ENCODE measurements at places on chromosomes 6 and 20.

DNA sequence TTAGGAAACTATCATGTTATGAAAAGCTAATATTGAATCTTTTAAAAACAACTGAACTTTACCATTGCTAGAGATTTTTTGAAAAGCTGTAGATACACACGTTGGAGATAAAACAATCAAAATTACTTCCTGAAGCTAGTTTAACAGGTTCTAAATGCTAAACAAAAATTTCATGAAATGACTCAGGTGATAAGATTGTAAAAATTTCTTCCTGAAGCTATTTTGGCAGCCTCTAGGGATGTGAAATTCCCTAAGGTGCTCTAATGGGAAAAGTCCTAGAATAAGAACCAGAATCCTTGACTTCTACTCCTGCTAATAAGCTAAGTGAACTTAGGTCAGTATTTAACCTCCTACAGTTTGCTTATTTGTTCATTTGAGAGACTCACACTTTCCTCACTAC, 8.5 kb downstream of the GCM2 start:
- no peak for ATAC-seq

- no peak for ATAC-seq
Observed at GRCh38 chr6:139955366-139956155, 581.1 kb upstream of the CITED2 start.

DNA sequence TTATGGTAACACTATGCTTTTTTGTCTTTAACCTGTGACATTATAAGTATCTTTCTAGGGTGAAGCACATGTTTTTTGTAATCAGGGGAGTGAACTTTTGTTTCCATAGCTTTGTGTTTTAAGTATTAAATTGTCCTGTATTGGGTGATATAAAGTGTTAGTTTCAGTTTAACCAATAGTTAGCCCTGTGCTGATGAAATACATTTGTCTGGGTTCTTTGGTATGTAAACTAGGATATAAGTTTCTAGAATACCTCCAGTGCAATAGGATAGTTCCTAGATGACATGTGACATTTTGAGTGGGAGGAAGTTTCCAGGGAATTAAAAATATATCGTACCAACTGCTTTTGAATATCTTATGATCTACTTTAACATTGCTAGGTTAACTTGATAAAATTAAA, 611.0 kb upstream of the MARCKS start:
- ATAC-seq: no peak

DNA sequence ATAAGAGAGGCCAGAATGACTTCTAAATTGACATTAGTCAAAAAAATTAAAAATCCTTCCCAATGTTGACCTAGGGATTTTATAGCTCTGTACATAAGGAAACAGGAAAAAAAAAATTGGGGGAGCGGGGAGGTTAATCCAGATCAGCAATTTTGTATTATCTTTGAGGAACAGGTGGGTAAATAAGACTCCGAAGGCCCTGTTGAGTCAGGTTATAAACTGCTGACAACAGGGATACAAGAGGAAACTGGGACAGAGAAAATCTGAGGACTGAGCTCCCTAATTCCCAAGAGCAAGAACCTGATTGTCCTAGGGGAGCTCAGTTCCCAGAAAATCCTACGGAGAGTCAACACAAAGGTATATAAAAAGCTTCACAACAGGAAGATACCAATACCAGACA, 26.8 kb upstream of the CRIP3 start:
- no peak for ATAC-seq

- ATAC-seq: no peak
Observed at GRCh38 chr6:12602342-12602741, 114.2 kb upstream of the PHACTR1 start.

DNA sequence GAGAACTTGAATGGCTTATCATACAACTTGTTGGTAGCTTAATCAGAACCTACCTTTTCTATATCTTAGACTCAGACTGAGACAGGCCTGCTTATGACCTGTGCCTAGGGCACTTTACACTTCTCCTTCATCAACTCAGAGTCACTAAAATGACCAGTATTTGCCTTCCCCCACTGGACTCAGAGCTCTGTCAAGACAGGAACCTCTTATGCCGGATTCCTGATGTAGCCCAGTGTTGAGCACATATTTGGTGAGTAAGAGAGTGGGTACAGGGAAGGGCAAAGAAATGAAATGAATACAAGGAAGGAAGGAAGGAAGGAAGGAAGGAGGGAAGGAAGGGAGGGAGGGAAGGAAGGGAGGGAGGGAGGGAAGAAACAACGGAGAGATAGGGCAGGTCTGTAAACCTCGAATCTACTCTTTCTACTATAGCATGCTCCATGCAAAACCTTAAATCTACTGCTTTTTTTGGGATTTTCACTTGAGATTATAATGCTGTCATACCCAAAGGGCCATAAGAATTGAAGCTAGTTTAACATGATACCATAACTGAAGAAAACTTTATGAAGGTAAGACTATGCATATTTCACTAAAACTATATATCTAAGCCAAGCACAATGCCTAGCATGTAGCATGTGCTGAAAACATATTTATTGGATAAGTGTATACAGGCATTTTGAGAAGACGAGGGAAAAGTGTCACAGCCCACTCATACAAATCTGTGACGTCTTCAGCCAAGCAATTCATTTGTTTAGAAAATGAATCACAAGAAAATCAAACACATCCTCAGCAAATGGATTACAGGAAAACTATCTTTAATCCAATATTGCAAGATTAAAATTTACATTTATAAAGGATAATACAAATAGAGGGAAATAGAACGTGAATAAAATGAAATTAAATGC, 89.9 kb downstream of the RFX6 start:
- no peak for ATAC-seq

DNA sequence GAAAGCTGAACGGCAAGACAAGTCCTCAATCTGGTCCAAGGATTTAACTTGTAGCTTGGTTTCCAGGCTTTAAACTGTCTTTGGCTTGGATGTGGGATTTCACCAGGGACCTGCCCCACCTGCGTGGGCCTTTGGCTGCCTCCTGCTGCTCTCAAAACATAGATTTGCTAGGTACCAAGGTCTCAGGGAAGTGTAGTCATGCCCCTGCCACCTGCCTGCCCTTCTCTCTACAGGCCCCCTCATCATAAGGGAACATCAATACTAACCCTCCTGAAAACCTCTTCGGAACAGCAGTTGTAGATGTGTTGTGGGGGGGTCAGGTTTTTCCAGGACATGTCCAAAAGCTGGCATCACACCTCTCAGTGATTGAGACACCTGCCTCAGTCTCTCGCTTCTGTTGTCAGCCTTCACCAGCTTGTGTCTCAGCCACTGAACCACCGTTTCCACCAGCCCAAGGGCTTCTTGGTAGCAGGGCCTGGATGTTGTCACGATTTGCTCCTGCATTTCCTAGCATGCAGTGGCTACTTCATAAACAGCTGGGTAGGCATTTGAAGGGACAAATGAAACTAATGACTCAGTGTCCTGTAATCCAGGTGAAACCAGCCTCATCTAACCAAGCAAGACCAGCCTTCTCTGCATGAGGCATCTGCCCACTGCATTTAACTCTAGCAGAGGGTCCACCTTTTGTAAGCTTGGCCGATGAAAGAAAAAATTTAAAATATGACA, 141.6 kb upstream of the THBS2 start:
- ATAC-seq: no peak

GRCh38 chr6:64185621-64186020, 550.0 kb downstream of the PHF3 start:
- ATAC-seq: no peak

DNA sequence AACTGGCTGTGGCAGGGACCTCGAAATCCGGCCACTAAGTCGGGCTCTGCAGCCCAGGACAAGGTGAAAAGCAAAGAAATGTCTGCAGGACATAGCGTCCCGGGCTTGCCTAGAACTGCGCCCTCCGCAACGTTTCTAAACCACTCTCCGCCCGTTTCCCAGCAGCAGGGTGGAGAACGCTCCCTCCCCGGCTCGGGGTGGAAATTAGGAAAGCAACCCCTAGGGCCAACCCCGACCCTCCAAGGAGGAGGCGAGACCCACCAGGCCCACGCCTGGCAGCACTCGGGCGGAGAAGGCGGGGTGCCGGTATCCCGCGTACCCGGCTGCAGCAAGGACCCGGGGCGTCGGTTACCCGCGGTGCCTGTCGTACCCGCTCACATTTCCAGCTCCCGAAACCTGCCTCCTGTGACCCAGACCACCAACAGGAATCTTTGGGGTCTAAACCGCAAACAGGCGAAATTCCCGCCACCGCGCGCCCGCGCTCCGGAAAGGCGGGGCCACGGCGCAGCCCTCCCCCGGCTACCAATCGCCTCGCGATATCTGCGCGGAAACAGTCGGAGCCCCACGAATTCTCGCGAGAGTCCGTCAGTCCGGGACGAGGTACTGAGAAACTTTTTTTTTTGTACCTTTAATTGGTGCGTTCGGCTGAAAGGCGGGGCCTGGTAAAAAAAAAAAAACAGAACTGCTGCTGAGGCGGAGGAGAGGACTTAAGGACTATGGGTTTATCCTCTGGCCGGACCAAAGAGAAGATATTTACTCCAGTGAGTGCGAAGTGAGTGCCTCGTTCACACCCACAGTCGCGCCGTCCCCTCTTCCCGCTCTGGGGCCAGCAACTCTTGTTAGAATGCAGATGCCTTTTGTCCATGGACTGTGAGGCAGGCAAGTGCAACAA, at the start of gene MMS22L:
TSS of gene MMS22L (minus strand) at position 491 of the 892 bp plus-strand sequence. CDS start 739 bp downstream, outside the sequence.
- peak; percentile 98 for ATAC-seq

DNA sequence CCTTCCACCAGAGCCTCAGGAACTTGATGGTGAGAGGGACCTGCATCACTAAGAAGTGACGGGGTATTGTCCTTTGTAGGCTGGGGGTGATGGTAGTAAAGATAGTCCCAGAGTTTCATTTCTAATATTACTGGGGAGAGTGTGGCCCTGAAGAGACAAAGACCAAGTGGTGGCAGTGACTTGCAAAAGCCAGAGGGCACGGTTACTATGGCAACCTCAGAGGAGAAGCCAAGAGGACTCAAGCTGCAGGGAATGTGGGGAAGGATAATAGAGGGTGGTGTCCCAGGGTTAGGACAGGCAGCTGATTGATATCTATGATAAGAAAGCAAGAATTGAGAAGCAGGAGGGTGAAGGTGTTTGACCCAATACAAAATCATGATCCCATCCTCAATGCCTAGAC, 42.5 kb downstream of the HLA-G start:
- ATAC-seq: no peak

GRCh38 chr20:25318471-25319240, 70.8 kb downstream of the PYGB start:
- ATAC-seq: peak; percentile 97

DNA sequence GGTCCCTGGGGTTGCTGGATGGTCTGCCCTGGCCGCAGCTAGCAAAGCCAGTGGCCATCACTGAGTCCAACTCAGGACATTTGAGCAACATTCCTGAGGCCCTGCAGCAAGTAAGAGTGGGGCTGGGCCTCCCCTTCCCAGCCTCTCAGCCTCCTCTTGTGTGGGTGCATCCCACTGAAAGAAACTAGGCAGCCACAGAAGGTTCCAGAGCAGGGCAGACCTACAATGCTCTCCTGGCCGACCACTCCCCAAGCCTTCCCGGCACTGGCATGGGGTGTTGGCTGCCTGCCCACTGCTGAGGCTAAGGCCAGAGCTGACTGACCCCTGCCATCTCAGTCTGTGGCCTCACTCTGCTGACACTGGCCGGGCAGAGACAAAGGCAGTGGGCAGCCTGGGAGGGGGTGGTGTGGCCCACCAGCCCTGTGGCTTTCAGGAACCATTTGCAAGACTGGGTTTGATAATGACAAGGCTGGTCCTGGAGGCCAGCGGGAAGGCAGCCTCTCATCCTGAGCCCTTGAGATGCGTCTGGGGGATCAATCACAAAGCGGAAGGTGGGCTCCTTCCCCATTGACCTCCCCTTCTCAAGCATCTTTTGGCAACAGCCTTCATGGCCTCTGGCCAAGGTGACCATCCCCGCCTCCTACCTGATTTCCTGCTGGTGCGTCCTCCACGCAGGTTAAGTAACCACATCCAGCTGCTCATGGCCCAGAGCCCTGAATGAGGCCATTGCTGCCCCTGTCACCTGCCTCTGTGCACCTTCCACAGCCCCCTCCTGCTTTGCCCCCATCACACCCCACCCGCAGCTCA, 9.6 kb downstream of the DLGAP4 start:
- no peak for ATAC-seq

DNA sequence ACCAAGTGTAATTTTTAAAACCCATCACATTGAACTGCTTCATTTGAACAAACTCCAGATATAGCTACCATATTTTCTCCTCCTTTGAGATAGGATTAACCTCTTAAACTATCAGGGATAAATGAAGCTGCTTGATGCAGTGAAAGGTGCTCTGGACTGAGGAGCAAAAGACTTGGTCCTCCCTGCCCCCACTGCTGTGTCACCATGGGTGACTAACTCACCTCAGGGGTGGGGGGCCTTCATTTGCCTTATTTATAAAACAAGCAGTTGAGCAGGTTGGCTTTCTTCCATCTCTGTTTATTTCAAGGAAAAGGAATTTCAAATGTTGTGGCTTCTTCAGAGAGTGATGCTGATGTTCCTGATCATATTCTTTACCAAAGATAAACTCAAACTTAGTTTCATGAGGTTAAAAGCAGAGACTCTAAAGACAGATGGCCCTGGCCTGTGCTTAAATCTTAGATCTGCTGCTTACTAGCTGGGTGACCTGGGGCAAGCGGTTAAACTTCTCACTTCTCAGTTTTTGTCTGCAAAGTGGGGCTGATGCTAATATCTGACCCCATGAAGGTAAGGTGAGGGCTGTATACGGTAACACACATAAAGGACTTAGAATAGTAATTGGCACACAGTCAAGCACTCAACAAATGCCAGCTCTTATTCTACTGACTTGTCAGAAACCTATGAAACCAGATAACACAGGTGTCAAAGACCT, 50.5 kb downstream of the FHL5 start:
- no peak for ATAC-seq

- ATAC-seq: no peak
Observed at GRCh38 chr20:59429396-59429795, 129.0 kb downstream of the EDN3 start.

DNA sequence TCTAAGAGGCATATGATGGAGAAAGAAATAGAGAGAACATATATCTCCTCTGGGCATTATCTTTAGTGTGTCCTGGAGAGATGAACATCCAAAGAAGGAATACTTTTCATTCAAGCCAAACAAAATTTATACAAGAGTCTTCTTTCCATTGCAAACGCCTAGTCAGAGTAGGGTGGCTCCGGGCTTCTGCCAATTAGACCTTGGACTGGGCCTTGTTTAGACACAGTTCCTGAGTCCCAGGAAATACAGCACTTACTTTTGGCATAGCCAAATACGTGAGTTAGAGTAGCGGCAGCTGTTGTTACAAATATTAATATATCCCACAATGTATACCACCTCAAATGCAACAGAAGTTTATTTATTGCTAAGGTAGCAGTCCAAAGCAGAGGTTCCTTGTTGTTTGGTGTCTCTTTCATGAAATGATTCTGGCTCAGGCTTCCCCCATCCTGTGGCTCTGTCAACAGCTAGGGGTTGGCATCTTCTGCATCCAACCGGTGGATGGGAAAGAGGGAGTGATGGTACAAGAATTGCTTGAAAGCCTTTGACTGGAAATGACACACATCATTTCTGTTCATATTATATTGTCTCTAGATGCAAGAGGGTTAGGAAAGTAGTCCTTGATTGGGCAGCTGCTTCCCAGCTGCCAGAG, 148.0 kb upstream of the SPACA1 start:
- no peak for ATAC-seq

GRCh38 chr6:123321020-123321419, 315.7 kb downstream of the TRDN start:
- ATAC-seq: no peak
